EH (cell line): ENCODE measurements at places on chromosomes 11 and 22.

GRCh38 chr22:42931421-42932196 is 74.5 kb upstream of the ARFGAP3 start:
- DNase-seq = peak; percentile 69

DNA sequence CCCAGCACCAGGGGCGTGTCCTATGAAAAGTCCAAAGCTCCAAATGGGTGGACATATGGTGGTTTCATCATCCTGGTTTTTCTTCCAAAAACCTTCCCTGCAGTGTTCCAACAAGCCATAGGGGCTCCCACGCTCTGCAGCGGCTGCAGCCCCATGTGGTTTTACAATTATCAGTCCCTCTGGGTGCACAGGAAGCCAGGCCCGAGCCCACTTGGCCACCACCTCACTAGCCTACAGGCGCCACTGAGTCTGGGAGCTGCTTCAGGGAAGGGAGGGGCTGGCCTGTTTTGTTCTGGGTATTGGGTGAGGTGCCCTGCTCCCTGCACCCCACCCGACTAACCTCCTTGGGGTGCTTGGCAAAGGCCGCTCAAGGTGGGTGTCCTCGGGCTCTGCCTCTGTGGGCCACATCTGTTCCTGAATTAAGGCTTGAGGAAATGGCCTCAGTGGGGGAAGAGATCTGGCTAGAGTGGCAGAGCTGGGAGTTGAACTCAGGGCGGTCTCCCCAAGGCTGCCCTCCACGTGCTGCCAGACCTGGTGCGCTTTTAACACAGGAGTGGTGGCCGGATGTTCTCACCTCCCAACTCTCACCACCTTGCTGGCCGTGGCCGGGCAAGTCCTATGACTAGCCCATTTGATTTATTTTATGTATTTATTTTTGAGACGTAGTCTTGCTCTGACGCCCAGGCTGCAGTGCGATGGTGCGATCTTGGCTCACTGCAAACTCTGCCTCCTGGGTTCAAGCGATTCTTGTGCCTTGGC is 5.3 kb upstream of the CDC42BPG start:
- DNase-seq = peak; percentile 44

DNA sequence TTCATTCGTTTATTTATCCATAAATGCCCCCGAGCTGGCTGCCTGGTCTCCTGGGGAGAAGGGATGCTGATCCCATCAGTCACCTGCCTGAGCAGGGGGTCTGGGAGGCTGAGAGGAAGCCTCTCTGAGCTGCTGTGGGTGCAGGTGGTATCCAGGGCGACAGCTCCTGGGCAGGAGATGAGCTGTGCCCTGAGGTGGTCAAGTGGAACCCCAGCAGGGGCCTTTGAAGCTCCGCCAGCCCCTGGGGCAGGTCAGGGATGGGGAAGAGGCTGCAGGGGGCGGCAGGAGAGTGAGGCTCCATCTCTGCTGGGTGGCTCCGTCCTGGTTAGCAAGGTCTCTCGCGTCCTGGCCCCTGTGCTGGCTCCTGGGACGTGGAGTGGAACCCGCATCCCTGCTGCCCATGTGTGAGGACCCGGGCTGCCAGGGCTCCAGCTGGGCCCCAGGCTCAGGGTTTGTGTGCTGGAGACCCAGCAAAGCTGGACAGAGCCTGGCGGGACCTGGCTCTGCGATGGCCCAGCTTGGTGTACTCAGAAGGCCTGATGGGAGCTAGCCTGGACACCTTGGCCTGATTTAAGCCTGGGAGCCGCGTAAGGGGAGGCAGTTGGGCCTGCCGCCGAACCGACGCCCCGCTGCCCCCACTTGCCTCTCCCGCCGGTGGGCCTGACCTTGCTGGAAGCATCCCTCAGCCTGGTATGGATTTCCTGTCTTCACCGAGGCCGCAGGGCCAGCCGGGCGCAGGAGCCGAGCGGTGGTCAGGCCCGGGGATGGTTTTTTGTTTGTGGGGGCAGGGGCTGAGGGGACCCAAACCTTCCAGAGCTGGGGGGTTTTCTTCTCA is 44.5 kb downstream of the RTN4R start:
- no peak for DNase-seq

DNA sequence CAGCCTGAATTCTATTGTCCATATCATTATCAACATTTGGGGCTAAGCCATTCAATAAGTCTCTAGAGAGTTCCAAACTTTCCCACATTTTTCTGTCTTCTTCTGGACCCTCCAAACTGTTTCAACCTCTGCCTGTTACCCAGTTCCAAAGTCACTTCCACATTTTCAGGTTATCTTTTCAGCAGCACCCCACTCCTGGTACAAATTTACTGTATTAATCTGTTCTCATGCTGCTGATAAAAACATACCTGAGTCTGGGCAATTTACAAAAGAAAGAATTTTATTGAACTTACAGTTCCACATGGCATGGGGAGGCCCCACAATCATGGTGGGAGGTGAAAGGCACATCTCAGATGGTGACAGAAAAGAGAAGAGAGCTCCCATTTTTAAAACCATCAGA is 5.8 kb downstream of the OR5AK2 start:
- no peak for DNase-seq

DNA sequence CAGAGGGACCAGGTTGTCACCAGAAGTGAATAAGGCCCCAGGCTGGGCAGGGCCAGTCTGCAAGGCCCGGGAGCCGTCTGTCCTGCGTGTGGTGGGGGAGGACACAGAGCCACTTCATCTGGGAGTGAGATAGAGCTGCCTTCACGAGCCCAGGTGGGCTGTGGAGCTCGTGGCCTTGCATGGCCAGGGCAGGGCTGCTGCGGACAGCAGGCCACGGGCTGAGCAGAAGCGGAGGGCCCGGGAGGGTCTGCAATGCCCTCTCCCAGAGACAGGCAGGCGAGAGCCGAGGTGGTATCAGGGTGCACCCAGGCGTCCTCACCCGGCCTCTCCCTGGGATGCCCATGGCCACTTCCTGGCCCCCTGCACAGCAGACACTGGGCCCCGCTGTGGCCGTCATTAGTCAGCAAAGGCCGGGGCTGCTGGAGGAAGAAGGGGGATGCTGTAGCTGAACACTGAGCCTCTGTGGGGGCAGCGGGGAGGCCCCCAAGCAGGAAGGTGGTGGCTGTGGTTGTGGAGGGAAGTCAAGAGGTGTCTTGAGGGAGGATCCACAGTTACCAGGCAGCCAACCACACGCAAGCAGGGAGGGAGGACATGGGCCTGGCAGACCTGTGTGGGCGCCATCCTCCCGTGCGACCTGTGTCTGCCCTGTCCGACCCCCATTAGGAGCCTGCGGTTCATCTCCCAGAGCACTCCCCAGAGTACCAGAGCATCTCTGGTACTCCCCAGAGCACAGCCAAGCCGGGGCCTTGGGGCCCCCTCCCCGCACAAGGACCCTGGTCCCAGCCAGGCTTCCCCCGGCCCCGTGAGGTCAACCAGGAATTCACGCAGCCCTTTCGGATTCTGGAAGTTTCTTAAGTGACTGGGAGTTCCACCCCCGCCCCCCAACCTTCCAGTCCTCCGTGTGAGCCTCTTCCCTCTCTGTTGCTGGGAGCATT is 1109.5 kb downstream of the BRD1 start:
- no peak for DNase-seq

GRCh38 chr22:50626314-50626849 is 1.6 kb downstream of the ARSA start:
- no peak for DNase-seq

DNA sequence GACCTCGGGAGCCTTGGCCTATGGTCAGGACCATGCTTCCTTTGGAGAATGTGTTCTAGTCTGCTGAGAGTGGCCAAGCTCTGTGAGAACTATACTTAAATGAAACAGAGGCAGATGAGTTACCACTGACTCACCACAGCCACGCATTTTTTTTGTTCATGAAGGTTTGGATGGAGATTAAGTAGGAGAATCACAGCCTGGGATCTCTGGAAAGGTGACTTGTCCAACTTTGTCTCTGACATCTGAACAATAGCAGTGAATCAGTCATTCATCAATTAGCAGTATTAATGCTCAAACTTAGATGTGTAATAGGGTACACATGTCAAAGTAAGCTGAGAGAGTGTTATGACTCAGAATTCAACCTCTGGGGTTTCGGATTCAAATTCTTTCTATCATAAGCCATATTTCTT is 100.7 kb upstream of the ANO3 start:
- peak; percentile 63 for DNase-seq

GRCh38 chr11:59899532-59899931 is 20.9 kb downstream of the OOSP3 start:
- DNase-seq = peak; percentile 53

DNA sequence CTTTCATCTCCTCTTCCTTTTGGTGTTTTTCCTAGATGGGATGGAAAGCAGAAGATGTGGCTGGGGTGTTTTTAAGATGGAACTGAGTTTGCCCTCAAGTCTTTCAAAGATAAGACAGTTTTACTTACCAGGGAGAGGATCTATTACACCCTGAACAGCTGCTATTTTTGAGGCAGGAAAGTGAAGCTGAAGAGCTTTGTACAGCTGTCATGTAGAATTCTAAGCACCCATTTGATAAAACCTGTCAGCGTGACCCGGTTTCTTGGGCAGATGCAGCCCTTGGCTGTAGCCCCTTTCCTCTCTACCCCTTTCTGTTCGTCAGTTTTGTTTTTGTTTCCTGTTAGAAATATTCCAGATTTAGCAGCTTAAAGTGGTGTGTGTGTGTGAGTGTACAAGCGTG is 35.2 kb downstream of the FAT3 start:
- no peak for DNase-seq

GRCh38 chr22:25027043-25027906 is 74.8 kb downstream of the KIAA1671 start:
- DNase-seq = no peak

DNA sequence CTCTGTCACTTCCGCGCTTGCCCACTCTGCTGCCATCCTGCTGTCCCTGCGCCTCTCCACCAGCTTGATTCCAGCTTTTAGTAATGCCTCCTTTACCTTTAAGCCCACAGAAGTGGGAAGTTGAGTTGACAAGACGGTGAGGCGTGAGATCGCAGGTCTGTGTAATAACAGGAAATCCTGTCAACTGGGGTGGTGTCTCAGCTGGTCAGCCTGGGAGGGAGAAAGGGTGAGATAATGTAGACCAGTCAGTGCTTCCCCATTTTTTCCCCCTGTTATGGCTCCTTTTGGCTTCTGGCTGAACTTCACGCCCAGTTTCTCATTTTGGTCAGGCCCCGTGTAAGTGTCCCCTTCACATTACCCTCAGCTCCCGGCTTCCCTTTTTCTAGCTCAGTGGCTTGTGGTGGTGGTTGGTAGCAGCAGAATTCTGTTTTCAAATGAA is 98.9 kb downstream of the TRAF6 start:
- no peak for DNase-seq

- DNase-seq = no peak
Observed at GRCh38 chr22:30240541-30241417, 5.8 kb downstream of the LIF start.

- DNase-seq = peak; percentile 68
Observed at GRCh38 chr11:46711303-46711702, 7.7 kb upstream of the F2 start.

- DNase-seq = no peak
Observed at GRCh38 chr11:19816817-19817216, 104.2 kb downstream of the NAV2 start.

DNA sequence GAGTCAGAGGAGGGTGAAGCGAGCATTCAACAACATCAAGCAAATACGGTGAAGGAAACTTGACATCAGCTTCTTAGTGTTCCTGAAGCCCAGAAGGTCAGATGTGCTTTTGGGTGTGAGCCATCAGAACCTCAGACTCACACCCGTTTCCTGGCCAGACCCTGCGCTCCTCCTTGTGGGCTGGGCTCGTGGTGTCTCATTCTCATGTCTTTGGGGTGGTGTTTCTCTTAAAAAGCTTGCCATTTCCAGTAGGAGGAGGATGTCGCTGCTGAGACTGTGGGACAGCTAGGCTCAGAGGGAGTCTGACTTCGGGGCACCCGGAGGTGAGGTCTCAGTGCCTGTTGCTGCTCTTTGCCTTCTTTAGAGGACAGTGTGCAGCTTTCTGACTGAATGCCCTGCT is 24.2 kb downstream of the PPFIBP2 start:
- peak; percentile 7 for DNase-seq

- DNase-seq = no peak
Observed at GRCh38 chr11:130112071-130112830, 42.6 kb downstream of the APLP2 start.

GRCh38 chr11:62792202-62792575 is 383 bp upstream of the TMEM223 start:
- no peak for DNase-seq

DNA sequence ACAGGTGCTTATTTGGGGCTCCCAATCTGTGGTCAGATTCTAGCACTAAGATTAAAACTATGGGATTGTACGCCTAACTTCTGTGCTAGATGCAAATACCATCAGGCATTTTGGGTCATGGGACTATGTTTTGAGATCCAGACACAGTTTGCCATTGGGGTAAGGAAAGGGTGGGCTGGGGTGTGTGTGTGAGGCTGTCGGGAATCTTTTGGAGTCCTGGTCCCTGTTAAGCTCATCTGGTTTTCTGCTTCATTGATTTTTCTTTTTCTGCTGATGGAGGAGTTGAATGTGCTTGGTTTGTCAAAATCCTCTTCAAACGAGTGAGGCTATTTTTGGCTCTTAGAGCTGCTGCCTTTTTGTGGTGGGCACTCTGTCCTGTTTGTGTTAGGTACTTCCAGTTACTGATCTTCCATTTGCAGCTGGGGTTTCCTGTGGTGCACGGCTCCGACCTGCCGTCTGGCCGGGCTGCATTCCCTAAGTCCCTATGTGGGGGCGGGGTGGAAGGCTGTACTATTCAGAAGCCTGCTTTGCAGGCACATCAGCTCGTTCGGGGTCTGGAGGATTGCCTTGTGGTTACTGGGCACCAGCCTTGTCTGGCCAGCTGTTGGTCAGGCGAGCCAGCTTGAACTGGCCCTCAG is 2.9 kb downstream of the BCR start:
- peak; percentile 62 for DNase-seq

- DNase-seq = no peak
Observed at GRCh38 chr11:65977621-65978390, 16.3 kb downstream of the SART1 start.

GRCh38 chr11:81819462-81819861 is 914.2 kb downstream of the FAM181B start:
- no peak for DNase-seq

- DNase-seq = no peak
Observed at GRCh38 chr11:106679581-106679980, 338.7 kb downstream of the GUCY1A2 start.

GRCh38 chr11:126547161-126547560 is 191.7 kb downstream of the ST3GAL4 start:
- peak; percentile 98 for DNase-seq

DNA sequence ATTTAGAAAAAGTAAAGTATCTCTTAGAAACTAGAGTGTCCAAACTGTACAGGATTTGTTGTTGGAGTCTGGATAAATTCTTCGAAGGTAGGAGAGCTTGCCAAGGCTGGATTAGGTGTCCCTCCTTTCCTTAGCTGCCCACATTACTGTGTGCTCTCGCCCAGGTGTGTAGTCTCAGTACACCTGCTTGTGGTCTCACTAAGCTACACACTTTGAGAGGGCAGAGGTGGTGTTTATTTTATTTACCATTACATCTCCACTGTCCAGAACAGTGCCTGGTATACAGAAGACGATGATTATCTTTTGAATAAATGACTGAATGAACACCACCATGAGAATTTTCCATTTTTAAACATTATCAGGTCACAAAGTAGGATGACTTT is 36.5 kb downstream of the VSIG10L2 start:
- no peak for DNase-seq
